Daoy (cell line): ENCODE measurements at places on chromosomes 6 and 20. TPM values are rescaled to one million over a fixed set of nuclear protein-coding genes. Genes with fewer than 3 reads are reported as not detected.

Gene PKIB
- total RNA-seq: 23.7 and 29.1 TPM in 2 replicates

GRCh38 chr20:15310361-15310760 is 972.9 kb upstream of the FLRT3 start:
- no peak for DNase-seq

GRCh38 chr6:62819640-62820039 is 391.6 kb upstream of the FKBP1C start:
- DNase-seq: no peak

DNA sequence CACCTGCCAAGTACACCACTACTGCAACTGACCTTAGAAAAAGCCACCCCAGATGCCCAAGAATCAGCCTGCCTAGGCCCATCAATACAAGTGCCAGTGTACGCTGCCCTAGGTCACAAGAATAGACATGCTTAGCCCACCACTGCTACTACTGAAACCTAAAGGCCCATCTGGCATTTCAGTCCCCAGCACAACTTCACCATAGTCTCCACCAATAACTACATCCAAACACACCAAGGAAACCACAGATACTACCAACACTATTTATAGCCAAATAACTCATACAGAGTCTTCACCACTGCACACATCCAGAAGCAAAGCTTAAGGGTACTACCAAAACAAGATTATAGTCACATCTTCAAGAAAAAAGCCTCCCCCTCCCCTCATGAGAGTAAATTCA is 28.2 kb downstream of the TREML4 start:
- no peak for DNase-seq

DNA sequence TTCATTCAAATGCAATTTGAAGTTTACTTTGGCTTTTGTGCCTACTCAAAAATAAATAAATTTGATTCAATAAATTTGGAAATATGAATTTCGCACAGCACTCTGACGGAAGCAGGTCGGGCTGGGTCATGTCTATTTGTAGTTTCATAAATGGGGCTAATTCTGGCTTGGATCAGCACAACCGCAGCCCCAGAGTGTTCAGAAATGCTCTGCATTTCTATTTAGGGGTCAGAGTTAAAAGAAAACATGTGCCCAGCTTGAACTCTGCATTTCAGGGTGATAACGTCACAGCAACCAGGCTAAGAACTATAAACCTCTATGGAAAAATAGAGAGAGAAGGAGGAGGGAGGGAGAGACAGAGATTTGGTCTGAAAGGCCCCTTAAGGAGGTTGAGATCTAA is 480.9 kb upstream of the NOX3 start:
- DNase-seq: no peak

Gene ERVFRD-1
- not detected in 2 replicates for total RNA-seq

- DNase-seq: no peak
These were observed 46.0 kb upstream of the PROKR2 start for GRCh38 chr20:5362771-5363170.

- DNase-seq: peak; percentile 61
These were observed 200.5 kb upstream of the POU3F2 start for GRCh38 chr6:98633886-98634285.

DNA sequence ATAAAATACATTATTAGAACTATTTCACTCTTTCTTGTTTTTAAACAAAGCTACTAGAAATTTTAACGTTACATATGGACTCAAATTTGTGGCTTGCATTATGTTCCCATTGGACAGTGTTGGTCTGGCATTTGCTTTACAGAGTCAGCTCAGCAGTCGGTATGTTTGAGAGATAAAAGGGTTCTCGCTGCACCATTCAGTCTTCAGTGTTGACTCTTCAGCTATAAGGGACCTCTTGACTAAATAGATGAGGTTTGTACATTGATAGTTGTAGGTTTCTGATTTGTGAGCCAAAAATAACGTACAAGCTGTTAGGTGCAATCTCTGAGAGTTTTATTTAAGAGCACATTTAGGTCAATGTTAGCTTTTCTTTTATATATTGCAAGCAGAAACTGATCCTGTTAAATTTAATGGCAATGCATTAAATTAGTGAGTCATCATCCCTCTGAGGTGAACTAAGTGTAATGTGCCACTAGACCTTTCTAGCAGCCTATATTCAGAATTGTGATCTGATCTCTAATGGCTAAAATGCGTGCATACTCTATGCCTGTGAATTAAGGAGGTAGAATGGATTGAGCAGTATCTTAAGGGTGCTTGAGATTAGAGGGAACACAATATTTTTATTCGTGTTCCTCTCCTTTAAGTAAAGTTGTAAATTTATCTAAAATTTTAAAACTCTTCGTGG is 485.6 kb upstream of the SYNCRIP start:
- DNase-seq: no peak

DNA sequence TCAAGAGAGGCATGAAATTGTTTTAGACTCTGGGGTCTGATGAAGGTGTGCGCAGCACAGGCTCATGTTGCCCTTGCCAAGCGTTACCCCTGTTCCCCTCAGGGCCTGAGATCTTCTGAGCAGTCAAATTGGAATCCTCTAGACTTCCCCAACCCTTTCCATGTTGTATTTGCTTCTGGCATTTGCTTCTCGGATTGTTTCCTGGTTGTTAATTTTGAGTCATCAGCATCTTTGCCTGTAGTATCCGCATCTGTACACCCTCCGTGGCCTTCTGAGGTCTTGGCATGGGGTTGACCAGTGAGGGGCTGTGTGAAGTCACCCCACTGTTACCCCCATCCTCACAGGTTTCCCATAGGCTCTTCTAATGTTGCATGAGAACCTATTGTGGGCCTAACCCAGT is 40.9 kb downstream of the SLC24A3 start:
- DNase-seq: no peak

DNA sequence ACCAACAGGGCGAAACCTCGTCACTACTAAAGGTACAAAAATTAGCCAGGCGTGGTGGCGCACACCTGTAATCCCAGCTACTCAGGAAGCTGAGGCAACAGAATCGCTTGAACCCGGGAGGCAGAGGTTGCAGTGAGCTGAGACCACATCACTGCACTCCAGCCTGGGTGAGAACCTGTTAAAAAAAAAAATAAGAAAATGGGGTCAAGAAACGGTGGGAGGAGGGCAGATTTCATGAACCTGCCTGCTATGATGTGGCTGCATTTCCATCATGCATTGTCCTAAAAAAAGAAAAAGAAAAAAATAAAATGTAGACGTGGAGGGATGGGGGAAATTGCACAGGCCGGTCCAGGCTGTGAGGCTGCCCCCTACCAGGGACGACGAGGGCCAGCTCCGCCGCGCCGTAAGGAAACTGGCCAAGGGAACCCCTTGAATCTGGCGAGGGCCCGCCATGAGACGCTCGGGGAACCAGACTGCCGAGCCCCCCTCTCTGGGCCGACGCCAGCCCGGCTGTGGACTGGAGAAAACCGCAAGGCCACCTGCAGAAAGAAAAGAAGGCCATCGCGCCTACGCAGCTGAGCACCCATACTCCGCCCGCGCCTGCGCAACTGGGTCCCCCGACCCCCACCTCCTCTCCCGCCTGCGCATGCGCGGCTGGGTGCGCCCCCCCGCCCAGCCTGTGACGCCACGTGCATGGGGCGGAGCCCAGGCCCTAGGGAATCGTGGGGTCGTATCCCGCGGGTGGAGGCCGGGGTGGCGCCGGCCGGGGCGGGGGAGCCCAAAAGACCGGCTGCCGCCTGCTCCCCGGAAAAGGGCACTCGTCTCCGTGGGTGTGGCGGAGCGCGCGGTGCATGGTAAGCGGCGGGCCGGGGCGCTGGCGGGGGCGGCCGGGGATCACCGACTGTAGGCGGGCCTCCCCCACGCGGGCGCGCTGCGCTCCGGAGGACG is at the start of gene ENTPD6:
ENTPD6 (plus strand) TSS at position 699 of the 948 bp plus-strand sequence. CDS start 10,825 bp downstream, outside the sequence.
- DNase-seq: peak; percentile 93

Gene GZF1
- total RNA-seq: 5.8 and 8.1 TPM in 2 replicates

DNA sequence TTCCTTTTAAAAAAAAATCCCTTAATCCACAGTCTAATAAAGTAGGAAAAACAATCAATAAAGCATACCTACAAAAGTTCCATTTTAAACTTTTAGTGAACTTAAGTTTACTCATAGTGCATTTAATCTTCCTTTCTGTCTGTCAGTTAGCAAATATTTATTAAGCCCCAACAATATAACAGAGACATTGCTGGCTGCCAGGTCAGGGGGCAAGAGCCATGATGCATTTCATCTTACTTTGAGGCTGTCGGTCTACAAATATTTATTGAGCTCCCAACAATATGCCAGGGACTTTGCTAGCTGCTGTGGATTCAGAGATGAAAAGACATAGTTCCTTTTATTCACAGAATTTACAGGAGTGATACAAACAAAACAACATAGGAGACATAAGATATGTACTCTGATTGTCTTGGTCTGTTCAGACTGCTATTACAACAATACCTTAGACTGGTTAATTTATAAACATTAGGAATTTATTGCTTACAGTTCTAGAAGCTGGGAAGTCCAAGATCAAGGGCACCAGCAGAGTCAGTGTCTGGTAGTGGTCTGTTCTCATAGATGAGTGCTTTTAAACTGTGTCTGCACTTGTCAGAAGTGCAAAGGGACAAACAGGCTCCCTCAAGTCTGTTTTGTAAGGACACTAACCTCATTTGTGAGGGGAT is 118.6 kb downstream of the PLCB1 start:
- no peak for DNase-seq

DNA sequence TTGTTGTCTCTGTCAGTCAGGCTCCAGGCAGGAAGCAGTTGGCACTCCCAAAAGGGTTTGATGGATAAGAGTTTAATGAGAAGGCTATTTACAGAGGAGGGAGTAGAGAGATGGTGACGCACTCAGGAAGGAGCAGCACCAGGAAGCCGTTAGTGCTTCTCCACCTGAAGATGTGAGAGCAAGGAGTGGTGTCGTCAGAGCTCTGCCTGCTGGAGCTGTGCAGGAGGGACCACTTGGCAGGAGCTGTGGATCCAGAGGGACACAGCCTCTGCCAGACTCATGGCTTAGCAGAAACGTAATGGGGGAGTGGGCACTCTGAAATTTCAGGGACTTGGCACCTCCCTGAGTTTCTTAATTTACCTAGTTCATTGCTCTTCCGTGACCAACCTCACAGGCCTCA is 16.8 kb downstream of the DAAM2 start:
- DNase-seq: peak; percentile 48
